ENCODE measurements at places on chromosomes 3 and 15. TPM values are rescaled to one million over a fixed set of nuclear protein-coding genes. Genes with fewer than 3 reads are reported as not detected.
A peak's percentile ranks its signal among the peaks of the same experiment; 100 is the strongest.

- no peak for DNase-seq
Observed at GRCh38 chr15:99438224-99438585, 127.6 kb upstream of the MEF2A start.

DNA sequence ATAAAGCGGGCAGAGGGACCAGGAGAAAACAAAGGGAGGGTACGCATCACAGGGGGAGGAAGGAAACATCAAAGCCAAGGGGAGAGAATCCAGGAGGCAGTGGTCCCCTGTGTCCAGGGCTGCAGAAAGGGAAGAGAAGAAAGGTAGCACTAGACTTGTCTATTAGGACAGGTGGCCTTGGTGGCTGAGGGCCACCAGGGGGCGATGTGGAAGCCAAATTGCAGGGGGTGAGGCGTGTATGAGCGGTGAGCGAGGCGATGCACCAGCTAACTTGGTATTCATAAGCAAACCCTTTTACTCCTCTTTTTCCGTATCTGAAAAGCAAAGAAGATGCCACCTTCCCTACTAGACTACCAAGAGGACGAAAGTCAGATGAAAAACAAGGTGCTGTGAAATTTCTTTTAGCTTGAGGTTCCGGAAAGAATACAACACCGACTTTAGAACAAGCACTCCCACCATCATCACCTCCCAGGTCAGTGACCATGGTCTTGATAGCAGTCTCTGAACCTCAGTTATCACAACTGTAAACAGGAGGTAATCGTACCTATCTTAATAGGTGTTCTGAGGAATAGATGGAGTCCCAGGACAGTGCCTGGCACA lies 654.4 kb upstream of the ADAMTS9 start:
- DNase-seq: no peak

DNA sequence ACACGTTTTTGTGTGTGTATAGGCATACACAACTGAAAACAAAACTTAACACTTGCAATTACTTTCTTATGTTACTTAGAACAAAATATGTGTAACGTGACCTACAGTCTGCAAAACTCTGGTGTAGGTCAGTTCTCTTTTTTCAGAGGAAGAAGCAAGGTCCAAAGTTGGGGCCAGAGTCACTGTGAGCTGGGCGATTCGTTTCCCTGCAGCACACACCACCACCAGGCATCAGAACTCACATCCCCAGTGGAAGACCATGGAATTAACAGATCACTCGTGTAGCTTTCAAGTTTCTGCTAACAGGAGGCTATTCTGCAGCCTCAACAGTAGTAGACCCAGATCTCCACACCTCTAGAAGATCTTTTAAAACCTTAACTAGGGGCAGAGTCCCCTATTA lies 25.8 kb downstream of the ANP32A start:
- no peak for DNase-seq

The TMEM212 gene
- total RNA-seq: not detected

DNA sequence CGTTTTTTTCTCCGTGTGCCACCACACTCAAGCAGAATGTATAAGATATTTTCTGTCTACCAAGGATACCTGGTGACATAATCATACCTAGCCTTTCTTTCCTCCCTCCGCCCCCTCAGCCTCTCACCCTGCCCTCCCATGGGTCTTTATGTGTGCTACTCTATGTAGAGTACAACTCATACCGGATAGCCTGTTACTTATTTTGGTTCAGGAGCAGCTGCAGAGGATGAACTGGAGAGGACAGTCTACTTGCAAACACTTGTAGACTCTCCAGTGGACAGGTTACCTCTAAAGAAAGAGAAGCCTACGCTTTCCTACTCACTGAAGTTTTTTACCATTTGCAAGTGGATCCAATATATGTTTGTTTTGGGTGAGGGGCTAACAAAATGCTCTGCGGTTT lies 345.9 kb upstream of the TPRG1 start:
- no peak for DNase-seq

GRCh38 chr3:99808163-99808794 lies 9.4 kb upstream of the CMSS1 start:
- peak; percentile 57 for DNase-seq

The SENP5 gene
- total RNA-seq: 30.8 TPM

DNA sequence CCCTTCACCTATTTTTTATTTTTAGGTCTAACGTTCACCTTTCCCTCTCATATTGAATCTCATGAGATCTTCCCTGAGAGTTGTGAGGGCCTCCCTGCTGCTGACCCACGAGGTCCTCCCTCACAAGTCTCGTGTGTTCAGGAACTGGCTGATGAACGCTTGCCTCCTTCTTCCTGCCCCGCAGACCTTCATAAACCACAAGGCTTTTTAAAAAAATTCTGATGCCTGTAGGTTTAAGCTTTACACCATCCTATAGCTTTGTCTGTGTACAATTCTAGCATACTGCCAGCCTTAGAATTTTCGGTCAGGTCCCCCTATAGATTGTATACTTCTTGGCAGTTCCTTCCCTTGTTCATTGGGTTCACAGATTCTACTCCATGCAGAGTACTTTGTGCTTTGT lies 50.5 kb downstream of the CHST2 start:
- DNase-seq: no peak

The CFAP92 gene
- total RNA-seq: 1.0 TPM

The WWTR1 gene
- total RNA-seq: 183 TPM

- DNase-seq: no peak
Observed at GRCh38 chr15:59587085-59587826, 24.3 kb upstream of the GCNT3 start.

DNA sequence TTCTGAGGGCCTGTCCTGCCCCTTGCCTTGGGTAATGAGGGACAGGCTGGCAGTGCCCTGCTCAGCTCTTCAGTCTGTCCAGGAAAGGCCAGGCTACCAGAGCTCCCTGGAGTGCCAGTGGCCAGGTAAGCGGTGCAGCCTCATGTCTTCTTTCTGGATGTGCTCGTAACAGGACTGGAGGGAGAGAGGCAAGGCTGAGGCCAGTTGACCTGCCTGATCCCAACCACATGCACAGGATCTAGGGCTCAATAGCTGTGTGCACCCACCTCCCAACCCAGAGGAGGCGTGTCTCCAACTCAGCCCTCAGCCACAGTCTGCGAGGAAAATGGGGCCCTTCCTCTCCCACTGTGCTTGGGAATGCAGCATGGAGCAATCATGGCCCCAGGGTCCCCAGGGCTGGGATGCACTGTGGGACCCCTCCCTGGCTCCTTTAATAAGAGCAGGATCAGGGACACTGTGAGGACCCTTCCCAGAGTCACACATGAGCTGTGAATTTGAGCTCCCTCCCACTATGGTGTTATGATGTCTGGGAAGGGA lies 22.5 kb downstream of the ALS2CL start:
- no peak for DNase-seq

- DNase-seq: no peak
Observed at GRCh38 chr3:177604181-177604580, 406.9 kb upstream of the TBL1XR1 start.

DNA sequence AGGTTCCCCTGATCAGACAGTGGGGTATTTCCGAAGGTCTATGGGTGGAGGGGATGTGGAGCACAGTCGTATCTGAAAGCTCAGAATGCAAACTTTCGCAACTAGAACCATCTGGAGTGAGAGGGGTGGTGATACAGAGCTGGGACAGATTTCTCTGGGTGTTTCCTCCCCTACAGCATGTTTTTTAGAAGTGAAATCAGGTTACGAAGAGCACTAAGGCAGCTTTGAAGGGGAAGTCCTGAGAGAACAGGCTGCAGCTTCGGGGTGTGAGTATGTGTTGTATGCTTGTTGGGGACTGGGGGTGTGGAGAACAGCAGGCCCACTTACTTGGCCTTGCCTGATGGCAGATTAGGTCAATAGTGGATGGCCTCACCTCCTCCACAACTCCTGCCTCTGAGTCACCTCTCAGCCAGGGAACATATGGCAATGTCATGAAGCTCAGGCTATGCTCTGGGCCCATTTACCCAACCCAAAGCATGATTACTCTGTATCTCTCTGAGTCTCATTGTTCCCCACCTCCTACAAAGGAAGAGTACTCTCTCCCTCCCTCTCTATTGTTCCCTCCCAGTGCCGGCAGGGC lies 107.2 kb upstream of the RASGRP1 start:
- DNase-seq: no peak

The HIGD2B gene
- total RNA-seq: not detected

DNA sequence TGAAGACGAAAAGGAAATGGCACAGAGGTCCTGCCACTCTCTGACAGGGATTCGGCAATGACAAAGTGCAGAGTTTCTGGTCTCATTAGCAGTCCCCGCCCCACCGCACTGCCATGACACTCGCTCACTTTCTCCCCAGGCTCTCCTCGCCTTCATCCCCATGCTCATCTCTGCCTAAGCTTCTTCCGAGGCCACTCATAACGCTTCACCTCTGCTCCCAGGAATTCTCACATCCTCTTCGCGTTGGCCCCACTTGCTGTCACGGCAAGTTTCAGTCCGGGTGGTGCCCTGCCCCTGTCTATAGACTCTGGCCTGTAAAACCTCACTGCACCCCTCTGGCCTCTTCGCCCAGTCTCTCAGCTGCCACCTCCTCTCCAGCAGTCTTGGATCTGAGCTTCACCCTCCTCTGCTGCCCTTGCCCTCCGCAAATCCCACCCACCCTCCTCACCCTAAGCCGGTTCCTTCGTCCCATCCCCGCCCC lies 654 bp downstream of the RUBCN start:
- no peak for DNase-seq

DNA sequence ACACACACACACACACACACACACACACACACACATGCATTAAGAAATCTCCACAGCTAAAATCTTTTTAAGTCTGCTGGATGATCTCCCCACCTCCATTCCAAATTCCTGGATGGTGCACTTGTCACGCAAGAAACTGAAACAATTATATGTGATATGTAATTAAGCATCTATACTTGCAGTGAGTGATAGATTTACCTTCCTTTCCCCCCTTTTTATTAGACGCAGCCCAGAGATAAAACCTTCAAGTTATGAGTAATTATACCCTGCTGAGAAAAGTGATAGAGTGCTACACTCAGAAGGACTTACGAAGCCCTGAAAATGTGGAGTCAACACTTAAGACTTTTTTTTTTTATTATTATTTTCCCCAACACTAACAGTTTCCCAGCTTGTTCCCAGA lies 255.2 kb downstream of the LSAMP start:
- DNase-seq: no peak

All from glomerular endothelial cell (primary cell).